NCI-H1436 treated with DMSO at 0.1 percent for 48 hours (cell line): ENCODE measurements at places on chromosomes 2 and 18.

GRCh38 chr18:75045272-75045671, 163.7 kb downstream of the PTGR3 start:
- no peak for DNase-seq

DNA sequence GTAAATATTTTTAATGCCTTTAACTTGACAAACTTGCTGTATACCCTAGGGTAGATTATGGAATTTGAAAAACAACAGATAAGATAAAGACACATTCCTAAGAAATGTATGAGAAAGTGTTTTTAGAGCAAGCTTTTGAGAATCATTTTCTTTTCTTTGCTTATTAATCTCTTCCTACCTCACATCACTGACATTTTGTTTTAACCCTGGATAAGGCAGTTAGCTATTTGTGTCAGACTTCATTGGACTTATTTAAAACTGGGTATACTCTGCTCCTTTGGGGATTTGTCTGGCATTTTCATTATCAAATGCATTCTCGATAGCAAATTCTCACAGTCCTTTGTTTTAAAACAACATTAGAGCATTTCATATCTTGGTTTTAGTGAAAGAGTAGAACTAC, 17.2 kb downstream of the EML4 start:
- DNase-seq, result no peak

GRCh38 chr18:10519999-10520935, 5.6 kb upstream of the NAPG start:
- DNase-seq, result peak; percentile 16

- DNase-seq, result no peak
These were observed 195.0 kb downstream of the GCA start for GRCh38 chr2:162538967-162539366.

GRCh38 chr2:117785740-117786139, 28.8 kb upstream of the DDX18 start:
- peak; percentile 12 for DNase-seq

GRCh38 chr2:173553593-173553992, 198.9 kb downstream of the CDCA7 start:
- no peak for DNase-seq

DNA sequence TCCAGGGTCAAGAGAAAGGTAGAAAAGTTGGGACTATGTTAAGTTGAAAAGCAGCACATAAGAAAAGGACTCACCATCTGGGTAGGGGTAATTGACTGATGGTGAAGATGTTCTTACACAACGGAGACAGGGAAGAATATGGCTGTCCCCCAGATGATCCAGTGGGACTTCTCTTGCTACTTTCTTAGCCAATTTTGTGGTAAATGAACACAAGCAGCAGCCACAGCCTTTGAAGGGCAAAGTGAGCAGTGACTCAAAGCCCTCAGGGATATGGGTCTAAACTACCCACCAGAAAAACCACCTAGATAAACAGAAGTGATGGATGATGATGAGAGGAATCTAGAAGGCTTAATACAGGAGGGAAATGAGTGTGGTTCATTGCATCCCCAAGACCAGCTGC, 65.8 kb upstream of the SLC9A2 start:
- no peak for DNase-seq

DNA sequence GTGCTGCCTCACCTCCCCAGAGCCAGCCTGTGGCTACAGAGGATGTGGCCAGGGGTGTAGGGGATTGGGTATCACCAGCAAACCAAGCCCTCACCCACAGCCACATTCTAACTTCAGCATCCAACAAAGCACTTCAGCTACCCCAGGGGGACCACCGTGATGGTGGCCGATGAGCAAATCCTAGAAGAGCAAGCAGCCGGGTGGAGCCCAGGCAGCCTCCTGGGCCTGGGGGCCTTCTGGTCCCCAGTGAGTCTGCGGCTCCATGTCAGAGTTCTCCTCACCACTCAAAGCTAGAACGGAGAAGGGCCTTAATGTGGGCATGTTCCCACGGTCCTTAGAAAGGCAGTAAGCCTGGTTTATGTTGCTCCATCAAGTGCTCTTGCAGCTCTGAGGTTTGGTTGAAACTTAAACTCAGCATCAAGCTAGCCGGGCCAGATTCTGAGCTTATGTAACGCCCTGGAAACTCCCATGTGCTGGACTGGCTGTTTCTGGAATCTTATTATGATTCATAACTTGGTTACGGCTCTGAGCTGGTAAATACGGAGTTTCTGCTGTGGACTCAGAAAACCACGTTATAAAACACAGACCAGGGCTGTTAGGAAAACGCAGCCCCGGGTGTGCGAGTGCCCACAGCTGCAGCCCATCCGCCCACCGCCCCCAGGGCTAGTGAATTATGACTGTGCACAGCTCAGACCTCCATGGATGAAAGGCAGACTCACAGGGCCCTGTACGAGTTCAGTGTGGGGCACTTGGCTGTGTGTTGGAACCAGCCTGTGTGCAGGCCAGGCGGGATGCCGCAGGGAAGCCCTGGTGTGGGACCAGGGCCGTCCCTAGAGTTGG, 99.8 kb downstream of the SEPTIN10 start:
- no peak for DNase-seq

GRCh38 chr2:232523682-232524597, 2.0 kb upstream of the CHRND start:
- no peak for DNase-seq

DNA sequence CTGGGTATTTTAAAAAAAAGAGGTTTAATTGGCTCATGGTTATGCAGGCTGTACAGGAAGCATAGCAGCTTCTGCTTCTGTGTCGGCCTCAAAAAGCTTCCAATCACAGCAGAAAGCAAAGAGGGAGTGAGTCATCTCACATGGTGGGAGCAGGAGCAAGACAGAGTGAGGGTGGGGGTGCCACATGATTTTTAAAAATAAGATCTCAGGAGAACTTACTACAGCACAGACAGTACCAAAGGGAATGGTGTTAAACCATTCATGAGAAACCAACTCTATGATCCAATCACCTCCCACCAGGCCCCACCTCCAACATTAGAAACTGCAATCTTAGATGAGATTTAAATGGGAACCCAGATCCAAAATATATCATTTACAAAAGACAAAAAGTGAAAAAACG, 14.6 kb downstream of the ZNF519 start:
- no peak for DNase-seq

GRCh38 chr18:72866442-72866900, 1.3 kb downstream of the NETO1 start:
- DNase-seq, result no peak

GRCh38 chr2:70680735-70681134, 87.3 kb downstream of the ADD2 start:
- no peak for DNase-seq

DNA sequence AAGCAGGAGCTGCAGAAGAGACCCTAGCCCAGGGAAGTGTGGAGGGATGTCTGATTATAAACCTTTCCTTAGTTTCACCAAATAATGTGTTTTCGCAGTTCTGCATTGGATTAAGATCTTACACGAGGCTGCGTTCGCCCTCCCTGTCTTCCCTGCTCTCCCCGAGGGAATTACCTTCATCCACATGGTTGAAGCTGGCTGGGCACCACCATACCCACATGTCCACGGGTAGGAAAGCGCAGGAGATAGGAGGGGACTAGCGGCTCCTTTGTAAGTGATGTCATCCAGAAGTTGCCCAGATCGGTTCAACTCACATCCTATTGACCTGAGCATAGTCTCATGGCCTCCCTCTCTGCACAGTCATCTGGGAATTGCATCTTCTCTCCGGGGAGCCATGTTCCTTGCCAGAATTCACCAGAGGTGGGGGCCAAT, 1.1 kb downstream of the TTL start:
- no peak for DNase-seq

DNA sequence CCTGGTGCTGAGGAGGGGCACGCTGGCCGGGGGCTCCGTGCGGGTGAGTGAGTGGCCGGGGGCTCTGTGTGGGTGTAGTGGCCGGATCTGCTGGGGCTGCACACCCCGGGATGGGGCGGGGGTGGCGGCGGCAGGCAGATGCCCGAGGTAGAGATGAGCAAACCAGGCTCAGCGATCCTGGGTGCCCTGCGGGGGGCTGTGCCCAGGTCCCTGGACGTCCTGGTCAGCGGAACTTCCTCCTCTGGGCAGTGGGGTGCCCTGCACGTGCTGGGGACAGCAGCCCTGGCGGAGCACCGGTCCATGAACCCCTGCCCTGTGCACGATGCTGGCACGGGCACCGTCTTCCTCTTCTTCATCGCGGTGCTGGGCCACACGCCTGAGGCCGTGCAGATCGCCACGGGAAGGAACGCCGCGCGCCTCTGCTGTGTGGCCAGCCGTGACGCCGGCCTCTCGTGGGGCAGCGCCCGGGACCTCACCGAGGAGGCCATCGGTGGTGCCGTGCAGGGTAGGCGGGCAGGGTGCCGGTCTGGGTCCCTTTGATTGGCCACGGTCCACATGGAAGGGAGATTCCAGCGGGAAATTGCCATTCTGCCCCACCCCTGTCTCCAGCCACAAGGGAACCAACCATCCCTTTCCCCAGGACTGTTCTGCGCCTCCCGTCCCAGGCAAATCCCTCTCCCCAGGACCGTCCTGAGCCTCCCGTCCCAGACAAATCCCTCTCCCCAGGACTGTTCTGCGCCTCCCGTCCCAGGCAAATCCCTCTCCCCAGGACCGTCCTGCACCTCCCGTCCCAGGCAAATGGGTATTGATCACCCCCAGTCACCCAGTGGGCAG, 5.9 kb downstream of the NEU4 start:
- no peak for DNase-seq

GRCh38 chr18:40404284-40404683, 1550.8 kb upstream of the PIK3C3 start:
- no peak for DNase-seq

- no peak for DNase-seq
These were observed 135.7 kb downstream of the LRRC30 start for GRCh38 chr18:7366597-7366996.

DNA sequence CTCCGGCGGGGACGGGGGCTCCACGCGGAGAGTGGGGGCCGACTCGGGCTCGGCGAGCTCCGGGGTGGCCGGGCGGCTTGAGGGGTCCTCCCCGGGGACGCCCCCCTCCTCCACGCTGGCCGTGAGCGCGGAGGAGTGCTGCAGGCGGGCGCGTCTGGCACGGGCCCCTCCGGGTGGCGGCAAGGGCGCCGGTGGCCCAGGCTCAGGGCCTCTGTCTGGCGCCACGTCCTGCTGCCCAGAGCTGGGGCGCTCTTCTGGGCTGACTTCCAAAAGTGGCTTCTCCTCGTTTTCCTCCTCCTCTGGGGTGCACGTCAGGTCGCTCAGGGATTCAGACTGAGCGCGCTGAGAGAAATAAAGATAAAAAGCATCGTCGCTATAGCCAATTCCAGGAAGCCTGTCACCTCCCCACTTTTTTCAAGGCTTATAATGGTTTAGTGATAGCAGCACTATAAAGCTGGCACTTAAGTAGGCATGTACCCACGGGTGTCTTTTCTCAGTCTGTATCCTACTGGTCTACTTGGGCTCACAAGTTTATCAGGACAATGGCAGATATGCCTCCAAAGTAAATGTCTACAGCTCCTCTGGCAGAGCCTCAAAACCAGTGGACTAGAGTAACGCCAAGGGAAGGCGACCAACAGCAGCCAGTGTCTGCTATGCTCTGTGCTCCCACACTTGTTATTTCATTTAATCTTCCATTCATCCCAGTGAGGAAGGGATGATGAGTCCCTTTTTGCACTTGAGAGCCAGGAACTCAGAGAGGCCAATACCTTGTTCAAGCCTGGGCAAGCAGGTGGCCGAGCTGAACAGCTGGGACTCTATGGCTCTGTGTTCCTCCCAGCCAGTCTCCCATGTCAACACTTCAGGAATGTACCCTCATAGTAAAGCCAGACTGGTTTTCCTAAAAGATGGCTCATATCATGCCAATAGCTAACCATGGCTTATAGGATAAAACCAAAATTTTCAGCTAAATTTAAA, 92.6 kb upstream of the MGAT4A start:
- DNase-seq, result no peak

DNA sequence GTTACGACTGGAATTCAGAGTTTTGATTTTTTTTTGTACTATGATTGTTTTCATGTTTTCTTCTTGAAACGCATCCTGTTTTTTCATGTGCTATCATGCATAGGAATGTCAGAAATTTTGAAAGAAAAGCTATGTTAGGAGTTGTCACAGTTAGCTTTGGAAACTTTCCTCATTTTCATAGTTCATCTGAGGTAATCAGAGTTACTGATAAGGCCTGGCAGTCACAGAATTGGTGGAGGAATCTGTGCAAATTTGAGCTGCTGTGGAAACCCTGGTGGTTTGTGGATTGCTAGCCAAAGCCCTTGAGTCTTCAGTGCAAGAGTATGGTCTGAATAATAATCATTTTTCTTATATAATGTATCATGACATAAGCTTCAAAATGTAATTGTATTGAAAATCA, 401.0 kb downstream of the CNTNAP5 start:
- no peak for DNase-seq

DNA sequence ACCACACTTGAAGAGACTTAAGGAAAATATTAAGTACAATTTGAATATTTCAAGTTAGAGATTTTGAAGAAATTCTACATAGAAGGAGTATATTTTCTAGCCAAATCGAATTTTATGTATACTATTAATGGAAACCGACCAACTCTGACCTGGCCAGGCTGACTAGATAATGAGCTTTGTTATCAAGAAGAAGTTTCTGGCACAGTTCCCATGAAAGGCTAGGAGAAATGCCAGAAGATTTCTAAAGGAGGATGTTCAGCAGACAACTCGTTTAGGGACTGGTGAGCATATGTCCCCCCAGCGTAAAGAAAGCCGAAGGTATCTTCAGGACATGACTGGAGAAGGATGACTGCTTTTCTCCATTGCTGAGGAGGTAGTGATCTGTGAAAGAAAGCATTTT, 127.3 kb downstream of the DIS3L2 start:
- DNase-seq, result no peak

- DNase-seq, result no peak
These were observed at the start of gene SMAD7 for GRCh38 chr18:48950536-48951447. TSS of gene SMAD7 (minus strand) at chr18:48950965. CDS start at chr18:48950424, 541 bp downstream.

DNA sequence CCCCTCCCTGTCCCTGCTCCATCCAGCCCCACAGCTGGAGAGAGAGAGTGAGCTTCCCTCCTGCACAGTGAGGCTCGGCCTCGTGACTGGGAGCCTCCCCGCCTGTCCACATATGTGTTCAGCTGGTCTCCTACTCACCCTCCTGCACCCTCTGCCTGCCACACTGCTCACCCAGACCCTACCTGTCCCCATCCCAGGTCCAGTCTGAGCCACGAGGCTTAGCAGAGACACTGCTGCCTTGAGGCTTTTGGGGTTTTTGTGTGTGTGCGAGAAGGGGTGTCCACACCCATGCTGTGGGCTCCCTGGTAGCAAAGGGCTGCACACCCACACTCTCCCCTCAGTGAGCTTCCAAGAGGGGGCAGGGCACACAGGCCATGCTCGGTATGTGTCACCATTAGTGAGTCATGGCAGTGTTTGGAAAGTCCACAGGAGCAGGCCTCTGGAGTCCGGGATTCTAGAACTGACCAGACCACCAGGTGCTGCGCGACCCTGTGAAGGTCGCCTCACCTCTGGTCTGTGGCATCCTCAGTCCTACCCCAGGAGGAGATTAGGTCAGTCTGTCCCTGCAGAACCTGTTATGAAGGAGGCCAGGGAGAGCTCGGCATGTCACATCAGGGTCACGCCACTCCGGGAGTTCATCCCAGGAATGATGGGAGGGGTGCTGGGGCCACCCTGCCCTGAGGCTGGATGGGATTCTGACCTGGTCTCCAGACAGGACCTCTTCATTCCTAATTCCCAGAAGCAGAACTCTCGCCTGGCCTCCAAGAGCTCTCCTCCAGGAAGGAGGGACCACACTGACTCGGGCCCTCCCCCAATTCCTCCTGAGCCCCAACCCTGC, 39.9 kb upstream of the SMAD7 start:
- DNase-seq, result no peak
